ENCODE measurements at places on chromosomes 1 and 21.
A peak's percentile ranks its signal among the peaks of the same experiment; 100 is the strongest.

GRCh38 chr1:173884701-173885100, 16.5 kb downstream of the ZBTB37 start:
- DNase-seq, result no peak

DNA sequence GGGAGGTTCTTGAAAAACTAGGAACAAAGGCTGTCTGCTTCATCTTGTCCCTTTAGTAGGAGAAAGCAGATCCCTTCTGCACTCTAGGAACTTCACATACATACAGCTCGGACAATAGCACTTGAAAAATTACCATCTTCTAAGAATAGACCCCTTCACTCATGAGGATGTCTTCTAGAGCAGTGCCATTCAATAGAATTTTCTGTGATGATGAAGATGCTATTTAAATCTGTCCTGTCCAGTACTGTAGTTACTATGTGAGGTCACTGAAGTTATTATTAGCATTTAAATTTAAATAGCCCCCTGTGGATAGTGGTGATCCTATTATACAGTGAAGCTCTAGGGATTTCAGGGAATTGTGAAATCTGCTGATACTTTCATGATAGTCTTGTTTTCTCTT, 46.4 kb upstream of the RAB3GAP2 start:
- DNase-seq, result no peak

- DNase-seq, result no peak
Observed at GRCh38 chr1:8214501-8215173, 103.3 kb upstream of the SLC45A1 start.

DNA sequence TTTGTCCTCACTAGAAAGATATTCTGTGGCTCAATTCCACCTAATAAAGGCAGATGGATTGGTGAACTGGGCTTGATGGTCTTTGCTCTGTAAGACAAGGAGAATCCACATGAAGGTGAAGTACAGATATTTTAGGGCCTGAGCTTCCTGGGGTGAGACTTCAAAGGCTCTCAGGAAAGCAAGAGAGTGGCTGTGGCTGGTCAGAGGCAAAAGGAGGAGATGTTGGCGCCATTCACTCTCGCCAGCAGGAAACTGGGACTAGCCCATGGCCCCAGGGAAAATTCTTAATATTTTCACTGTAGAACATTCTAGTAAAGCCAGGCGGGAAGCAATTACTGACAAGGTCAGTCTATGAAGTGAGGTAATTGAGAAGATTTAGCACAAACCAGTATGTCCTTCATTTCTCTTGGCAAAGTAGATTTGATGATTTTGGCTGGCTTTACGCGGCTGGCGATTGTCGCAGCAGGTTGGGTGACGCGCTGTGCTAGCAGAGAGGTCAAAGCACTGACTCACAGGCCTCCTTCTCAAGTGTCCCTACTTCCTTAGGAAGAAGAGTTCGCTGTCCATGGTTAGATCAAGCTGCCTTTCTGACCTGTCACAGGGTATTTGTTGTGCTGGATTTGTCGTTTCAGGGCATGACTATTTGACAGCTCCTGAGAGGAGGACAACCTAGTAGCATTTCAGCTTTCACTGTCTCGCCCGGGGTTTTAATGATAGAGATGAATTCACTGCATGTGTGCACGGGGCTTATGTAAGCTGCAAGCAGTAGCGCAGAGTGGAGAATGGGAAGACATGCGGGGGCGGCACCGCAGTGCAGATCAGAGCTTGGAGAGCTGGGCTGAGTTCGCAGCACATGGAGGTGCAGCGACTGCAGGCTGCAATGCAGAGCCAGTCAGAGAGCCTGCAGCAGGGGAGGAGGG, 32.7 kb downstream of the XCL1 start:
- no peak for DNase-seq

- DNase-seq, result no peak
Observed at GRCh38 chr1:208461680-208462079, 217.5 kb upstream of the PLXNA2 start.

GRCh38 chr1:111597426-111597825, 22.2 kb upstream of the RAP1A start:
- no peak for DNase-seq

GRCh38 chr1:95679262-95679661, 445.3 kb downstream of the RWDD3 start:
- no peak for DNase-seq

DNA sequence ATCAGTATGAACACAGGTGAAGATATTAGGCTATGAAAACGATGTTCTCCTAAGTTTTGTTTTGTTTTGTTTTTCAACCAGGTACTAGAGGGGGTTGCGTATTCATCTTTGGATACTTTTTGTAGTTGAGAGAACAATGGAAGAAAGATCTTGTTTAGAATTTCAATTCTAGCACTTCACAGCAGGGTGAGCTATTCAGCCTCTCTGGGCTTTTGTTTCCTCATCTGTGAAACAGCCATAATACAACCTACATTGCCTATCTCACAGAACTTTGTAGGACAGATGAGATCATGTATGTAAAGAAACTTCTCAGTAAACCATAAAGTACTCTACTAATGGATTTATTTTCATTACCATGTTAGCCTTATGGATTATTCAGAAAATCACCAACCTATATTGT, 199.5 kb downstream of the GPATCH2 start:
- DNase-seq, result no peak

DNA sequence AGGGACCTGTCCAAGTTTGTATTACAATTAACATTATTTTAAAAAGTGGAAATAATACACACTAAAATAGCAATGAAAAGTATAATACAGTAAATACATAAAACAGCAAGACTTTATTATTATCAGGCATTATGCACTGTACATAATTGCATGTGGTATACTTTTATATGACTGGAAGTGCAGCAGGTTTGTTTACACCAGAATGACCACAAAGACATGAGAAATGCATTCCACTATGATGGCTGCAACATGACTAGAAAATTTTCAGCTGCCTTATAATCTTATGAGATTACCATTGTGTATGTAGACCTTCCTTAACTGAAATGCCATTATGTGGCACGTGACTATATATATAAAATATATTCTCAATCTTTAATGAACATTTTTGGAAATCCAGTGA, 1699.6 kb downstream of the KCNT2 start:
- DNase-seq, result no peak

GRCh38 chr21:38196036-38196435, 60.8 kb upstream of the KCNJ15 start:
- no peak for DNase-seq

- no peak for DNase-seq
Observed at GRCh38 chr21:42466700-42467099, 29.3 kb downstream of the RSPH1 start.

DNA sequence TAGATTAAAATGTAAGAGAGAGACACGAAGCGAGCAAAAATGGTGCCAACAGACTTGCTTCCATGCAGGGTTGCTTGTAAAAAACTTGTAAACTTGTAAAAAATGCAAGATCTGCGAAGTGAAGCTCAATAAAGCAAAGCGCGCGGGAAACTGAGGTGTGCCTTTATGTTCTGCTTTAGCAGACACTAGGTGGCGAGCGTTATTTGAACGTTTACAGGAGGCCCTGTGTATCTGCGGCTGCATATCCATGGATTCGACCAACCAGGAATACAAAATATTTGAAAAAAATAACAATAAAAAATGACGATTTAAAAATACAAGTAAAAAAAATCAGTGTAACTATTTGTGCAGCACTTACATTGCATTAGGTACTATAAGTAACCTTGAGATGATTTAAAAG, 1.5 kb downstream of the UBE2G2 start:
- peak; percentile 62 for DNase-seq

DNA sequence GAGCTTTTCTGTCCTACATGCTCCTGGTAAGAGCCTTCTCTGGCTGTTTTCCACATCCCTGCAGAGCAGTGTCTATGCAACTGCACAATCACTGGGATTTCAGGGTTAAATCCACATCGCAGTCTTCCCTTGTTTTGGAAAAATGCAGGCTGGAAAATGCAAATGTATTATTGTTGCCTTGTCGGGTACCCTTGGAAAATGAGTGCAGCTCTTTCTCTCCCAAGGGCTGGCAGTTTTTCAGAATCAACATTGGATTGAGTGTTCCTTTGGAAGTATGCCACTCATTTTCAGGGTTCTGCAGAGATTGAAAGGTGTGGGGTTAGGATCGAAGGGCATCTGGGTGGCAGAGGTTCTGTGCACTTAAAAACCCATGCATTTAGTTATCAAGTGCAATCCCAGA, 3.2 kb downstream of the NOS1AP start:
- DNase-seq, result no peak

GRCh38 chr1:183505454-183506089, 33.3 kb downstream of the SMG7 start:
- no peak for DNase-seq

DNA sequence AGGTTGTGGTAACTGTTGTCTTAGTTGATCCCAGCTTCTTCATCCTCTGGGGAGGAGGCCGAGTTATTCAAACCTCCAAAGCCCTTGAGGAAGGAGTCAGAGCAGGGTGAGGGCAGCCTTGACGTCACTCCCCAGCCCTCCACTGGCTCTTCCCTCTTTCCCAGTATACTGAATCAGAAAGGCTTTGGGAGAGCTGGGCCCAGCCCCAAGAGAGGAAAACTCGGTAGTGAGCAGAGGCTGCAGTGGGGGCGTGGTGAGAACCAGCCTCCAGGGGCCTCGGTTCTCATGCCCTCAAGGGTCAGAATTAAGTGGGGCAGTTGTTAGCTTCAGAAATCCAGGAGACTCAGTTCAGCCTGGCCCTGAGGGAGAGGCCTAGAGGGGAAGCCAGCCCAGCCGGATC, 1.8 kb upstream of the GJA4 start:
- no peak for DNase-seq

DNA sequence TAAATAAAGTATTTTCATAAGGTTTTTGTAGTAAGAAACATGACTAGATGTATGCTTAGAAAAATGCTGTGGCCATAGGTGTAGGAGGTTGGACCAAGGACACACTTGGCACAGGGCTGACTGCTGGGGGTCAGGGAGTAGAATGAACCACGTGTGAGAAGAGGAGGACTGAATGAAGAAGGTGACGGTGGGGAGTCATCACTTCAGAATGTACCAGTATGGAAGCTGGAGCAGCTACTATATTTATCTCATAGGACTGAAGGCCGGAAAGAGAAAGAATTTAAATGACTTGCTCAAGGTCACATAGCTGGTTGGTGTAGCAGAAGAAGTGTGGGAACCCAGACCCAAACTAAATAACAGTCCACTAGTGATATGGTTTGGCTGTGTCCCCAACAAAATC, 79.8 kb upstream of the HAO2 start:
- no peak for DNase-seq

- no peak for DNase-seq
Observed at GRCh38 chr1:174680101-174680500, 232.3 kb downstream of the GPR52 start.

GRCh38 chr21:25985990-25986389, 184.6 kb downstream of the APP start:
- no peak for DNase-seq

GRCh38 chr1:100622037-100622436, 84.1 kb downstream of the GPR88 start:
- no peak for DNase-seq

DNA sequence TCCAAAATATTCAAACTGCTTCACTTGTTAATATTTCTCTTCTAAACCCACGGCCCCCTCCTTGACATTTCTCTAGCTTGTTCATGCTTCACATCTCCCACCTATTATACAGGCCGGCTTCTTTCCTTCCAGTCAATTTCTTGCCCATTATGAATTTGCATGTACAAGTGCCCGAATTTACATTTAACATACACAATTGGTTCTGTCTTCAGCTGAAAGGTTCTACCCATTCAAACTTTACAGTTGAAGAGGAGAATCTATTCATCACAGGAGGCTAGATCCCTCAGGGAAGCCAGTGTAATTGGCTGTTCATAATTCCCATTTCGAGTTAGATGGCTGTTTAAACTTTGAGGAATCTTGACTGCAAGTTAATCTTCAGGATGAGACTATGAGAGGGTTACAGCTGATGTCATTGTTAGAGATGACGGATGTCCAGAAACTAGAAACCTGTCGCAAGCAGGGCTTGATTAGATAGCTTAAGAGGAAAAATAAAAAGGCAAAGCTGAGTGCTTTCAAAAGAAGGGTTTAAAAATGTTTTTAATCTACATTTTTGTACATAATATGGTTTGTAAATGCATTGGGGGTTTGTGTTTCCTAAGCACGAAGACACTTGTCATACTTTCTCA, 157.0 kb downstream of the ADSS2 start:
- DNase-seq, result no peak

DNA sequence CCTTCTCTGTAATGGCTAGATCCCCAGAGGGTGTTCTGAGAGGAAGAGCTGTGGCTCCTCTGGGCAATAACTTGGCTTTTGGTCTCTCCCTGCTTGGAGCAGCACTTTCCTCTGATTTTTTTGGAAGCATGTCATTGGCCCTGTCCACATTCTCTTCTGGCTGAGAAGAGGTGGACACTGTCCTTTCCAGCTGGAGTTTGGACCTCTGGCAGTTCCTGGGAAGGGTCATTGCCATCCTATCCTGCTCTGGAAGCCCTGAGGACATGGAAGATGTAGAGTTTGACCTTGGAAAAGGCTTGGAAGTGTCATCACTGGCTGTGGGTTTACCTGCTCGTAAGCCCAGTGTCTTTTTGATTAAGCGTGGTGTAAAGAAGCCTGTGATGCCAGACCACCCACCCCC, 26.8 kb downstream of the TOR3A start:
- no peak for DNase-seq

GRCh38 chr1:183873642-183874041, 68.7 kb downstream of the RGL1 start:
- no peak for DNase-seq

GRCh38 chr1:109824349-109825115, 60.8 kb upstream of the EPS8L3 start:
- DNase-seq, result no peak

- DNase-seq, result no peak
Observed at GRCh38 chr1:38788341-38789336, 70.9 kb downstream of the RRAGC start.

DNA sequence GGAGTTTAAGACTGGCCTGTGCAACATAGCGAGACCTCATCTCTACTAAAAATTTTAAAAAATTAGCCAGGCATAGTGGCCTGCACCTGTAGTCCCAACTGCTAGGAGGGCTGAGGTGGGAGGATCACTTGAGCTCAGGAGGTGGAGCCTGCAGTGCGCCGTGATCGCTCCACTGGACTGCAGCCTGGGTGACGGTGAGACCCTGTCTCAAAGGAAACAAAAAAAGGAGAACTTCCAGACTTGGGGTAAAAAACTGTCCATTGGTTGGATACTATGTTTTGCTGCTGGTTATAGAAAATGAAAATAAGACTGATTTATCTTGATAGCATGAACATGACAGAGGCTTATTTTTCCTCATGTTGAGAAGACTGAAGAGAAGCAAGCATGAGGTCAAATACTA, 79.4 kb downstream of the WDR4 start:
- no peak for DNase-seq

DNA sequence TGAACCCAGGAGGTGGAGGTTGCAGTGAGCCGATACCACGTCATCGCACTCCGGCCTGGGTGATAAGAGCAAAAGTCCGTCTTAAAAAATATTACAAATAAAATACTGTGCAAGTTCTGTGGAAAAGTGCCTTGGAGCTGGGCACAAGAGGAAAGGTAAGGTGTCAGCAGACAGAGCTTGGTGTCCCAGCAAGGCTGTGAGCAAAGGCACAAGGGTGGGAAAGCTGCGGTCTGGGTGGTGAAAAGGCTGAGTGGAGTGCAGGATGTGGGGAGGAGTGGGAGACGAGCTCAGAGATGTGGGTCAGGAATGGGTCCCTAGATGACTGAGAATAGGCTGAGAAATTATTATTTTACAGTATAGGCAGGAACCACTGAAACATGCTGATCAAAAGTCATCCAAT, 150.6 kb downstream of the RHOU start:
- DNase-seq, result no peak

Measured in AML-193 (cell line).